Stimulated activated CD8-positive, alpha-beta memory T cell treated with anti-CD3 and anti-CD28 coated beads, Interleukin-15, amount 100 ng/mL, for 4 hours (primary cell): ENCODE measurements at places on chromosomes 7 and 10.

GRCh38 chr10:69367469-69367868, 49.2 kb downstream of the TACR2 start:
- no peak for DNase-seq

GRCh38 chr10:31299119-31299518, 19.9 kb upstream of the ZEB1 start:
- DNase-seq = no peak

DNA sequence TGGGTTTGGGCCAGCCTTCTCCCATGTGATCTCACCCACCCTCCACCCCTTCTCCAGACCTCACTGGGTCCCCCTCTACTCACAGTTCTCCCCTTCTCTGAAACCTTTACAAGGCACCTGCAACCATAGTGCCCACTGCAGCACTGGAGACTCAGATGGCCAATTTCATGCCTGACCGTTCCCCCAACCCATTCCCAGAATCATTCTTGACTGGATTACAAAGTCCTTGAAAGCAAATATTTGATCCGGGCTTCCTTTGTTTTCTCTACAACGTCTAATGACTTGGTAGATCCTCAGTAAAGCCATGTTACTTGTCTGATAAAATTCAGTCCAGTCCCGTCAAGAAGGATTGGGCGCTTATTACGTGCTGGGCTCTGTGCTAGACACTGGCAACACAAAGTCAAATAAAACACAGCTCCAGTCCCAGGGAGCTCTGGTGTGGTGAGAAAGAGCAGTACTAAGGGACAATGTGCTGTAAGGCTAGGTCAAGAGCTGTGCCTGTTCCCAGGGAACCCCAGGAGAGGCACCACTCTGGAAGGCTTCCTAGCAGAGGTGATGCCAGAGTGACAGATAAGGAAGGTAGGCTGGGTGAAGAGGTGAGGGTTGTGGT, 36.5 kb downstream of the SH3PXD2A start:
- no peak for DNase-seq

DNA sequence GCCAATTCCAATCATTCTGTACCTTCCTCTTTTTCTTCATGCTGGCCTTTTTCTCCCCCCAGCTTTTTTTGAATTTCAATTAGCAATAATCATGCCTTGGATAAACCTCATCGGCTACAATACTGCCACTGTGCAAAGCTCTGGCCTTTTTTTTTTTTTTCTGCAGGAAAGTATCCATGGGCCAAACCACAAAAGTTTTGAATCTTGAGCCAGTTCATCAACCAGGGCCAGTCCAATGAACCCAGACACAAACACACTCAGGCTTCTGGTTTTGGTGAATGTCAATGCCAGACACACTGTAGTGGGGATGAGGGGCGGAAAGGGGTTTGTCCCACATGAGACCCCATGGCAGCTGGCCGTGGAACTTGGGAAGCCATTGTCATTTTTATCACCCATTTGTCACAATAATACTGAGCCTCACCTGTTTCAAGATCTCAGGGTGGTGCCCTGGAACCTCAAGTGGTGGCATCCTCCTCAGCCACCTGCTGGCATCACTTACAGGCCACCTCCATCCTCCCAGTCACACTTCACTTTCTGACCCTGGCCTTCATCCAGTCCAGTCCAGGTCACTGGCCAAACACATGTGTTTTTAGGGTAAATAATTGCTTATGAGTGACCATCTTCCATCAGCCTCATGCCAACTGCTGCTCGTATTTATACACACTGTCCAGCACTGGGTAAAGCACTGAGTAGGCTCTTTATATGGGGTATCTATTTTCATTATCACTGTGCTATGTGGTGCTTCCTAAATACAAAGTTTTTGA, 40.8 kb upstream of the TSPAN33 start:
- no peak for DNase-seq

DNA sequence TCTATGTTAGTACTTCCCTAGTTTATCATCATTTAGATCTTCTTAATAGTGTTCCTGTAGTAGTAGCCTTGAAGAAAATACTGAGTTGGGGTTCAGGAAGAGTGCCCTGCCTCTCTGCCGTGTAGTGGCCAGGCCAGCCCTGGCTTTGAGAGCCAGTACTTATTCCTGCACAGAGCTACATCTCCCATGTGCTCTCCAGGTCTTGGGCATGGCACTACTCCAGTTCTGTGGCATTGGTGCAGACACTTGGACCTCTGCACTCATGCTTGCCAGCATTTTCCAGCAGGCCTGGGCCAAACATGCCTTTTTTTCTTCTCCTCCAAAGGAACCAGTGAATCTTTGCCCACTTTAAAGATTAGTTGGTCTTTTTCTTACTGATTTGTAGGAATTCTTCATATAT, 5.3 kb downstream of the GNG11 start:
- no peak for DNase-seq

DNA sequence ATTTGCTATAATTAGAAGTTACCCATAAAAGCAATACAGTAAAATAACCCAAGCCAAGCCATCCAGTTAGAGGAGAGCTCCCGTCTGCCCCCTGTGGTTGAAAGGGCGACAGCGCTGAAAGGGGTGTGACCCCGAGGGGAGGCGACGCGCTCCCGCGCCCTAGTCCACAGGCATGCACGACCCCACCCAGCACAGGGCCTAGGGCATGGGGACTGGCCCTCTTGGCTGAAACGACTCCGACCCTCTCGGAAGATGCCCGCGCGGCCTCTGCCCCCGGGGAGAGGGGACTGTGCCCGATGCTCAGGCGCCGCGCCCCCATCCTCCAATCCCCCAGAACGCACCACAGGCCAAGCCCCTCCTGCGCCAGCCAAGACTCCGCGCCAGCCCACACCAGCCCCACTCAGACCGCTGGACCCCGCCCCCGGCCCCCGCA, 64.0 kb downstream of the CSGALNACT2 start:
- peak; percentile 20 for DNase-seq

GRCh38 chr7:130350945-130351790, 6.6 kb downstream of the CPA5 start:
- DNase-seq = no peak

- no peak for DNase-seq
These were observed 21.9 kb downstream of the ADAP1 start for GRCh38 chr7:932651-932975.

- no peak for DNase-seq
These were observed 351.4 kb upstream of the NPVF start for GRCh38 chr7:25579778-25580075.

GRCh38 chr7:115851291-115851690, 179.3 kb downstream of the TFEC start:
- no peak for DNase-seq

DNA sequence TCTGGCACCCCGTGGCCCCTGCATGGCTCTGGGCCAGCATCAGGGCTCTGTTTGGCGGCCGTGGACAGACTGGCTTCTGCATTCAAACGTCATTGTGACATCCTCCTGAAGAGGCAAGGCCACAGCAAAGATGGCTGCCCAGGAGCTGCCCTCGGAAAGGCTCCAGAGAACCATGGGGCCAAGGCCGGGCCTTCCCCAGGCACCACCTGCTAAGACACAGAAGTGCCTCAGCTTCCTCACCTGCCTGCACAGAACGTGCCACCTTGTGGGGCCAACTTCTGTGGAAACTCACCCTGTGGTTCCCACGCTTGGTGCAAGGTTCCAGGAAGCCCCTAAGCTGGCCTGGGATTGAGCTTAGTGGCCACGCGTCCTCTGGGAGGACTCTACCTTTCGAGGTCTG, 396.9 kb downstream of the PTPRN2 start:
- DNase-seq = no peak

DNA sequence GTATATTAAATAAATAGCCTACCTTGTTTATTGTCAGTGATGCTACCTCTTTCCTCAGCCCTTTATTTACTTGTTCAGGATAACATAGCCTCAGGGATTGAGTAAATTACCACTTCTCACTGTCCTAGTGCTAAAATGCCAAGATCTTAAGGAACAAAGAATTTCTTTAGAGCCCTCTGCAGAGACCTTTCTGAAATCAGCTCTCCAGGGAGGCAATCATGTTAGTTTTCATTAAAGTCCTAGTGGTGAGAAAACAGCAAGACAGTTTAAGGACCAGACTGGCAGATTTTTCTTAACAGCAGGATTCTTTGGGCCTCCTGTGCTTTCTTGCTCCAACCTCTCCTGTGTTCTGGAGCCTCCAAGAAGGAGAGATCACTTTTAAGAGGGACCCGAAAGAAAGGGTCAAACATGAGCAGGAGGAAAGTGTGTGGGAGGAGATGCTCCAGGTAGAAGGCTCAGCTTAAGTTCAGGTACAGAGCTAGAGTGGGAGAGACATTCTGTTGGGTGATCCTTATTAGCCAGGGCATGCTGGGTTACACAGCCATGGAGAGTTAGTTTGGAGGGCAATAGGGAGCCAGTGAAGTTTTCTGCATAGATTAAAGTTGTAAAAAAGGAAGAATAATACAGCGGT, 1.2 kb upstream of the PLCE1 start:
- no peak for DNase-seq

- no peak for DNase-seq
These were observed 188.0 kb downstream of the PPP1R9A start for GRCh38 chr7:95095259-95095965.

DNA sequence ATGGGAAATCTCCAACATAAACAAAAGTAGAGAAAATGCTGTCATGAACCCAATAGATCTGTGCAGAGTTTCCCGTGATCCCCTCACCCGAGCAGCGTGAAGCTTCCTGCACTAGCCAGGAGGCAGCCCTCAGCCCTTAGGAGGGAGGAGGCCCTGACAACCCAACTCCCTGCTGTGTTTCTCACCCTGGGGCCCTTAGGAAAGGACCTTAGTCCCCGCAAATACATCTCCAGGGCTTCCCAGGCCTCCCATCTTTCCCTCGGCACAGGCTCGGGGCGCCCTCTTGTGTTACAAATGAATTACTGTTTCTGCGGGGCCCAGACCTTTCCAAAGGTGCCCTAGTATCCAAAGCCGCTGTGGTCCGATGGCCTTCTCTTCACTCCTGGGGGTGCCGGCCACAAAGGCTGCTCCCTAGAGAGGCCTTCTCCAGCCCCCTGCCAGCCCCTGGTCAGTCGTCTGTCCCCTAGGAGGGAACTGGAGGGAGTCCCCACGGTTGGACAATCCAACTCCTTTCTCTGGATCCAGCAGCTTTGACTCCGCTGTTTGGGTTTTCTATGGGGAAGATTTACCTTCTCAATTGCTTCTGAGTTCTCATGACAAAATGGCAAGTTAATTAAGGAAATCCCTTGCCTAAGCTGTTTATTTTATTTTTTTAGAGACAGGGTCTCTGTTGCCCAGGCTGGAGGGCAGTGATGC, 49.9 kb upstream of the SH2B2 start:
- no peak for DNase-seq

GRCh38 chr10:102758240-102758932, 14.6 kb downstream of the WBP1L start:
- no peak for DNase-seq

- no peak for DNase-seq
These were observed 18.5 kb downstream of the BMS1 start for GRCh38 chr10:42801135-42801534.
